ENCODE measurements at places on chromosomes 7 and 10.

DNA sequence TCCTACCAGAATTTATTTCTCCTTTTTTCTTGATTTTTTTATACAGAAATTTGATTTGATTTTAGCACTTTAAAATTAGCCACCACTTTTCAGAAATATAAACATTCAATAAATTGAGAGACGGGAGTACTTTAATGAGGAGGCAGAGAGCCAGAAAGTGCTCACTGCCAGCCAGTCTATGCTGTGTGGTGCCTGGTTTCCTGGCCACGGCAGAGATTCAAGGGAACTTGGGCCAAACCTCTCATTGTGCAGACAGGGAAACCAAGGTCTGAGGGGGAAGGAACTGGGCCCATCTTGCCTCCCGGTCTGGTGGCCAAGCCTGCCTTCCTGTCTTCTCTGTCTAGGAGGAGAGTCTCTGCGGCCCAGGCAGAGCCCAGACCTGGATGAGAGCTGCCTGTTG, 25.9 kb downstream of the ADAMTS14 start:
- DNase-seq, result no peak

GRCh38 chr7:119594956-119595355, 678.0 kb upstream of the KCND2 start:
- no peak for DNase-seq

GRCh38 chr7:115066050-115066449, 144.2 kb downstream of the MDFIC start:
- DNase-seq, result no peak

GRCh38 chr7:135959646-135960363, 17.4 kb downstream of the MTPN start:
- DNase-seq, result no peak

- no peak for DNase-seq
Observed at GRCh38 chr10:103845972-103846371, 9.4 kb downstream of the SH3PXD2A start.

- no peak for DNase-seq
Observed at GRCh38 chr10:45418849-45419675, 45.0 kb downstream of the ALOX5 start.

DNA sequence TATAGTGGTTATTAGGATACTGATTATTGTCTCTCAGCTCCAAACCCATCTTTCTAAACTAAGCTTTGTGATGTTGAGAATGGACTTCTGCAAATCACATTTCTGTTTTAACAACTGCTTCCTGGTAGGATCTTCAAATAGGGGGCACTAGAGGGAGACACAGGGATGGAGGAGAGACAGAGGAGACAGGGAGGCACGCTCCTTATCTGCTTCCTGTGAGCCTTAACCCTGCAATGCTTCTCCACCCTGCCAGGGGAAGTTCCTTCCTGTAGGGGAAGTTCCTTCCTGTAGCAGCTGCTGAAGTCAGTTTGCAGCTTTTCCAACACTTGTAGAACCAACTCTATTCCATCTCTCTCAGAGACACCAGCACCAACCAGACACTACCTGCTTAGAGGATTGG, 847.2 kb downstream of the CCSER2 start:
- DNase-seq, result no peak

DNA sequence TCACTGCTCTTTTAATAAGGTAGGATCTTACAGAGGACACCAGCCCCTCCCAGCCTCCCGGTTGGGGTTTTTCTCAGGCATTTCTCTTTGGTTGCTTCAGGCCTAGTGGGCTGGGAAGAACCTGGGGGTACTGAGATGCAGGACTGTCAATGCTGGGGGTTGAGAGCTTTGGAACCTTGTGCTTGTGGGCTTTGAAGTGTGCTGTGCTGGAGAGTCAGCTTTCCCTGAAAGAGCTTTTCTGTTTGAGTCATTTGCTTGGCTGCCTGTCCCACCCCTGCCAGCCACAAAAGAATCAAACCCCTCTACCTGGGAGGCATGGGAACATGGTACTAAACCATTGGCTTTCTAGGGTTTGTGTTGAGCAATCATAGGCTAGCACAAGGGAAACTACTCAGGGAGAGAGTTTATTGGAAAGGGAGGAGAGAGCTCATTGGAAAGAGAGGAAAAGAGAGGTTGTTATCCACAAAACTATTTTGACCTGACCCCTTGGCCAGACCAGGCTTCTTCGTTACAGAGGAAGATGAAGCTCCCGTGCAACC, 1.4 kb downstream of the SCD start:
- DNase-seq, result no peak

DNA sequence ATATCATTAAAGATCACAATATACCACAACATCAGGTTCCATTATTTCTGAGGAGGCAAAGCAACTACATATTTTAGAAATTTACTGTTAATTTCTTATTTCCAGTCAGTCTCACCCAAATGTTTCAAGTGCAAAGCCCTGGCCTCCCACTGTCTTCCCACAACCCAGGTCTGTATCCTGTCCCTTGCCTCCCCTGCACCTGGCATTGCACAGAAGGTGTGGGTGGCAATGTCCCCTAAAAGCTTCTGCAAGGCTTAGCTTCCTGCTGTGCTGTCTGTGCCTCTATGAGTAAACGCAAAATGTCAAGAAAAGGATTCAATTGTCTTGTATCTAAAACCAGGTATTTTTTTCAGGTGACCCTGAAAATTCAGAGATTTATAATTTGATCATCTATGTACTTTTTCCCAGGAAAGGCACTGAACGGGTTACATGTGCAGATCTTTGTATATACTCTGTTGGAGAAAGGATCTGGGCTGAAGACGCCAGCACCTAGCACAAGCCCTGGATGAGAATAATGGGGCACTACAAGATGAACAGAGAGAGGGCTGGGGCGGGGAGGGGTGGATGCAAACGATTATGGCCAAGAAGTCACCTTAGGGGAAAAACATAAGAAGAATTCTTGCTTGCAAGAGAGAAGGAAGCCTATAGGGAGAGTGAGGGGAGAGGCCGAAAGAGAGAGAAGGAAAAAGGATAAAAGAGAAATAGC, 3.1 kb upstream of the ANTXRL start:
- no peak for DNase-seq

GRCh38 chr7:158204453-158204852, 383.2 kb downstream of the PTPRN2 start:
- no peak for DNase-seq

DNA sequence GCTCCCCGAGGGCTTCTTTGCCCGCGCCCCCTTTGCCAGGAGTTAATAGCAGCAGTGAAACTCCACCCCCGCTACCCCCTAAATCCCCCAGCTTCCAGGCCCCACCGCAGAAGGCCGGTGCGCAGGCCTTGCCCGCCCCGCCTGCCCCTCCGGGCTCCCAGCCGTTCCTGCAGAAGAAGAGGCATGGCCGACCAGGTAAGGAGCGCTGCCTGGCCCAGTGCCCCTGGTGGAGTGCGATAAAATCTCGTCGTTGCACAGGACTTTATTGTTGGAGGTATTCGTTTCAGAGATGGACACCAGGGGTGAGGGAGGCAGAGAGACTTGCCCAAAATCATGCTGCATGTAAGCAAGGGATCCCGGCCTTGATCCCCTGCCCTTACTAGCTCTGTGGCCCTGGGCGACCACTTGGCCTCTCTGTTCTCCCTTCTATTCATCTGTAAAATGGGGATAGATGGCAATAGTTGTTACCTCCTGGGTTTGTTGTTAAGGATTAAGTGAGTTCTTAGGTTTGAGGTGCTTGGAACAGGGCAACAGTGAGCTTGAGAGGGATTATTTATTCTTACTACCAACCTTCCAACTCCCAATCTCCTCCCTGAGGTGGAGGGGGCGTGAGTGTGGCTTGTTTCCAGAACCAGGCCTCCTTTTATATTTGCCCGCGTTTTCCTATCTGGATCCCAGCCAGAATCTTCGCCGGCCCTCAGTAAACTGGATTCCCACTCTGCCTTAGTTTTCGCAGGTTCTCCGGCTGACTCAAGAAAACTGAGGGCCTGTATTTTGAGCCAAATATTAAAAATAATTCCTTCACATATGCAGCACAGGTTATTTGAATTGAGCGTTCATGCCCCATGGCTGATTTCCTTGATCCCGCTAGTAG, 78.3 kb downstream of the WIPF3 start:
- DNase-seq, result no peak

GRCh38 chr7:151003572-151003971, 12.8 kb downstream of the NOS3 start:
- DNase-seq, result no peak

DNA sequence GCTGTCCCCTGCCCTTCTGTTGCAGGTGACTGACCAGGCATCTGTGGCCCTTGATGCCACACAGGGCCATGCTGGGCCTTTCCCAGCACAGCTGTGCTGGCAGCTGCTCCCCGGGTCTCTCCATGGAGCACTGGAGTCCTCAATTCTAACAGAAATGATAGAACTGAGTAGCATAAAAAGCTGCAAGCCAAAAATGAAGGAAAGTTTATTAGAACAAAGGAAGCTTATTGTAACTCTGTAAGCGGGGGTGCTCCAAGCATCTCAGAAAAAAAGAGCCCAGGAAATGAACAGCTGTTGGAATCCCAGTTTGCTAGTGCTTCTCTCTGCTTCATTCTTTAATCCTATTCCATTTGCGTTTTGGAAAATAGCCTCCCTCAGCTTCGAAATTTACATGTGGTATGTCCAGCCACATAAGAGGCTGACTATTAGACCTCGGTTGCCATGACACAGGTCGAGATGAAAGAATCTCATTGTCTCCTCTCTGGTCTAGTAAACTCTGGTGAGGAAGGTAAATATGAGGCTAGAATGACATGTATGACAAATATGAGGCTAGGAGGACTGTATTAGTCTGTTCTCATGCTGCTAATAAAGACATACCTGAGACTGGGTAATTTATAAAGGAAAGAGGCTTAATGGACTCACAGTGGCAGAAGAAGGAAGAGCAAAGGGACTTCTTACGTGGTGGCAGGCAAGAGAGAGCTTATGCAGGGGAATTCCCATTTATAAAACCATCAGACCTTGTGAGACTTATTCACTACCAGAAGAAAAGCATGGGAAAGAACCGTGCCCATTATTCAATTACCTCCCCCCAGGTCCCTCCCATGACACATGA, 23.7 kb downstream of the EPDR1 start:
- no peak for DNase-seq

GRCh38 chr7:54349229-54349628, 192.9 kb upstream of the VSTM2A start:
- no peak for DNase-seq

DNA sequence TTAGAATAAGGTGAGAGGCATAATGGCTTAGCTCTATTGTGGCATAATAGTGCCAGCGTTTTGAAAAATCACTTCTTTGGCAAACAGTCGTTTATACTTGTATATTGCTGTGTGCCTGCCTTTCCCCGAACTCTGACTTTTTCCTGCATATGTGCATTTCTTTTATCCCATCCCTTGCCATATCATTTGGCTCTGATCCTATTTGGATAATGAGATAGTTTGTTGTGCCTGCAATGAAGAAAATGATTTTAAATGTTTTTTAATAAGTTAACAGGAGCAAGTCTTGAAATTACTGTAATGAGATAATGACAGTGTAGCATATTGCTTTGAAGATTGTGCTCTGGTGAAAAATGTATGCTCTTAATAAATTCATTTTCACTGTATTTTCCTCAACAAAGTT, 288.0 kb upstream of the LRGUK start:
- no peak for DNase-seq

DNA sequence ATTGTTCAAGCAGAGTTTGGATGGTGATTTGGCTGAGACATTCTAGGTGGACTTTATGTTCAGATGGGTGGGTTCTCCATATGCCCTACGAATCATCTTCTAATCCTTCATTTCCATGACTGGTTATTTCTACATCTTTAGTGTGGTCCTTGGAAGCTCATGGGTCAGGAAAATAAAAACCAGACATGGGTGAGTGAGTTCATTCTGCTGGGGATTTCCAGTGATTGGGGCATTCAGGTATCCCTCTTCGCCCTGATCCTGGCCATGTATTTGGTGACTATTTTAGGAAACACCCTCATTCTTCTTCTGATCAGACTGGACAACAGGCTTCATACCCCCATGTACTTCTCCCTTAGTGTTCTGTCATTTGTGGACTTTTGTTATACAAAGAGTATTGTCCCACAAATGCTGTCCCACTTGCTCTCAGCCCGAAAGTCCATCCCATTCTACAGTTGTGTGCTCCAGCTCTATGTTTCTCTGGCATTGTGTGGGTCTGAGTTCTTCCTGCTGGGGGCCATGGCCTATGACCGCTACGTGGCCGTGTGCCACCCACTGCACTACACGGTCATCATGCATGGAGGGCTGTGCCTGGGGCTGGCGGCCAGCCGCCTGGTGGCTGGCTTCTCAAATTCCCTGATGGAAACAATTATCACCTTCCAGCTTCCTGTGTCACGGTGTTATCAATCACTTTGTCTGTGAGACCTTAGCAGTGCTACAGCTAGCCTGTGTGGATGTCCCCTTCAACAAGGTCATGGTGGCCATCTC, 19.2 kb upstream of the OR6B1 start:
- DNase-seq, result no peak

- DNase-seq, result no peak
Observed at GRCh38 chr10:1362589-1363445, 306.6 kb downstream of the WDR37 start.

DNA sequence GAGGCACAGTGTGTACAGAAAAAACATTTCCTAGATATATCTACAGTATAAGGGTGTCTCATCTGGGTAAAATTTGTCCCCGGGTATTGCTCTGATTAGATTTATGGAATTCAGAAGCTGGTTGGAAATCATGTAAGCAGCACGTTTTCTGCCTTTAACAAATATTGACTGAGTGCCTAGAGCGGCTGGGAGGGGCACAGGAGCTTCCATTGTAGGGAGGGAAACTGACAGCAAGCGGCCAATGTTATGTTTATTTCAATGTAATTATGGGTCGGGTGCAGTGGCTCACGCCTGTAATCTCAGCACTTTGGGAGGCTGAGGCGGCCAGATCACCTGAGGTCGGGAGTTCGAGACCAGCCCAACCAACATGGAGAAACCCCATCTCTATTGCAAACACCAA, 4.4 kb upstream of the RFC2 start:
- no peak for DNase-seq
